ENCODE measurements at places on chromosomes 2 and 18.

GRCh38 chr2:118223992-118224894 lies 136.0 kb downstream of the INSIG2 start:
- DNase-seq = peak; percentile 25

- DNase-seq = no peak
Observed at GRCh38 chr2:212421556-212422334, 116.9 kb downstream of the ERBB4 start.

- DNase-seq = no peak
Observed at GRCh38 chr2:57877811-57878170, 168.8 kb upstream of the VRK2 start.

DNA sequence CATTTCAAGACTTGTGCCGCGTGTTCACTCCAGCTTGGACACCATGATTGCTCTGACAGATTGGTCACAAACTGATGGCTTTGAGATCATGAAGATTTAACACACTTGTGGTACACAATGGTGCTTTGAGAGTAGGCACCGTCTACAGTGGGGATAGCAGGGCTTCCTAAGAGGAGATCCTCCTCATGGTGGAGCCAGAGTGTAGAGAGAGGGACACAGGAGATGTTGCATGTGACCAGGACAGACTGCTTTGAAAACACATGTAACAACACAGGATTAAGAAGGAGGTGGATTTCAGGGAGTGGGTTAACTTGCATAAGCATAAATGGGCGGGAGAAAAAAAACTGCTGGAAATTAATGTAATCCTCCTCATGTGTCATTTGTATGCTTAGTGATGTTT lies 95.7 kb upstream of the LINC00305 start:
- no peak for DNase-seq

DNA sequence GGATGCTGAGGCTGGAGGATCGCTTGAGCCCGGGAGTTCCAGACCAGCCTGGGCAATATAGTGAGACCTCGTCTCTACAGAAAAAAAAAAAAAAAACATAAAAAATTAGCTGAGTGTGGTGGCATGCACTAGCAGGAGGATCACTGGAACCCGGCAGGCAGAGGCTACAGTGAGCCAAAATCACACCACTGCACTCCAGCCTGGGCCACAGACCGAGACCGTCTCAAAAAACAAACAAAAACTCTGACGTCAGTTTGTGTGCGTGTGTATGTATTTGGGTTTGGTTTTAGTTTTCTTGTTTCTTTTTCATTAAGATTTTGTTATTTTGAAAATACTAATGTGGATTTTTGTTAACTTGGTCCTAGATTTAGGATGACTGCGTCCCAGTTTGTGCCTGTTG lies 19.0 kb downstream of the CEP68 start:
- DNase-seq = no peak

DNA sequence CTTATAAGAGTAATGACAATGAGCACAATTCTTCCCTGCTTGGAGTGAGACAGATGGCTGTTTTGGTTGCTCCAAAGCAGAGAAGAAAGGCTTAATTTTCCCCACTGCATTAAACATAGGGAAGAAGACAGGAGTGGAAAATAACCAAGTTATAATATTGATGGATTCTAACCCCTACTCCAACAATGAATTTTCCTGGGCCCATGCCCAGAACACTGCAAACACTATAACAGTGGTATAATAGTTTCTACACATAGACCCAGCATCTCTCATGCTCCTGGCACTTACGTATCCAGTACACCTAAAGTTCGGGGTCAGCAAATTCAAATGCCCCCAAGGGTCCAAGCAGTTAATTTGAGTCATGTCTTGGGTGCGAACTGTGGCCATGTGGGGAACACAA lies 613.4 kb downstream of the PLCL1 start:
- DNase-seq = no peak

- no peak for DNase-seq
Observed at GRCh38 chr2:65479524-65479923, 47.1 kb upstream of the SPRED2 start.

DNA sequence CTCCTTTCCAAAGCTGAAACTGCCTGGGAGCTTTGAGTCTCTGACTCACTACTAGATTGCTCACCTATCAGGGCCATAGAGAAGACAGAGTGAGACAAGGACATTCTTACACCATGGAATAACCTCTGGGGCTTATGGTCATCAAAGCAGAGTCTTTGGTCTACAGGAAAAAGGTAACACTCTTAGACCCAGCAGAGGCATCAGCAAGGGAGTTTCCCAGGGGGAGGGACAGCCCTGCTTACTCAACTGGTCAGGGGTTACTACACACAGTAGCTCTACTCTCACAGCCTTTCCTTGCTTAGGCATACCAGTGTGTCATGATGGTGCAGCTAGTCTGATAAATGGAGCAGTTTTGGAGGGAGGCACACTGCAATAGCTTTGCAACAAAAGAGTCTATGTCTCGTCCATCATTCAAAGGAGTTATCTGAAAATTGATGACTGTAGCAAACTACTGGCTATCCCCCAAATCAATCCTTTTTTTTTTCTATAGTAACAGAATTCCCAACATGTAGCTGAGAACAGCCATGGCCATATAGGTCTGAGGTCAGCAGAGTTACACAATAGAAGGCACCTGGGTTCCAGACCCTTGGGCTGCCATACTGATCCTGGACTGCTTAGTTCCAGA lies 22.4 kb upstream of the CD28 start:
- DNase-seq = no peak

DNA sequence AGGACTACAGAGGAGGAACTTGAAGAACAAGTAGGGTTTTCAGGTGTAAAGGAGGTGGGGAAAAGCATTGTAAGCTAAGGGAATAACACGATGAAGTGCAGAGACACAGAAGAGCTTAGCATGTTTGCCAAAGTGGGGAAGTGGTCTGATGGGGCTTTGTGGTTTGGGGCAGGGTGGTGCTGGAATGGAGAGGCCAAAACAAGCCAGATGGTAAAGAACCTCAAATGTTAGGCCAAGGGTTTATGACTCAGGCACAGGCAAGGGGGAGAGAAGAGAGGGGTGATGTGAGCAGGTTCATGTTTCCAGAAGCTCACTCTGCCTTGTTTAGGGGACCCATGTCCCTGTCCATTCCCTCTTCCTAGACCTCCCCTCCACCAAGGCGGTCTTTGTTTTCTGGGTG lies 104.5 kb upstream of the YWHAQ start:
- DNase-seq = no peak

DNA sequence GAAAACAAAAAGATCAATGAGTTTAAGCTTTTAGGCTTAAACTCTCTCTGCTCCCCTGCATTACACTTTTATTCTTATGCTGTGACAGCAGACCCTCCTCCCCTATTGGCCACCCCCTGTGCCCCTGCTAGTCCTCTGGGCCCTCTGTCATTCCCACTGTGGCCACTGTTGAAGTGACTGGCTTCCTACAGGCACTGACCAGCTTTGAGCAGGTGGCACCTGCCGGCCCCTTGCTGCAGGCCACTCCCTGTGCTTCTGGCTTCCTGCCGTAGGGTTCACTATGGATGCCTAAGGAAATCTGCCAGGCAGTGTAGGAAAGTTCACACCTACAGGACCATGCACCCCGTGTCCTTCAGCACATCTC lies 156.5 kb upstream of the L3MBTL4 start:
- DNase-seq = no peak

DNA sequence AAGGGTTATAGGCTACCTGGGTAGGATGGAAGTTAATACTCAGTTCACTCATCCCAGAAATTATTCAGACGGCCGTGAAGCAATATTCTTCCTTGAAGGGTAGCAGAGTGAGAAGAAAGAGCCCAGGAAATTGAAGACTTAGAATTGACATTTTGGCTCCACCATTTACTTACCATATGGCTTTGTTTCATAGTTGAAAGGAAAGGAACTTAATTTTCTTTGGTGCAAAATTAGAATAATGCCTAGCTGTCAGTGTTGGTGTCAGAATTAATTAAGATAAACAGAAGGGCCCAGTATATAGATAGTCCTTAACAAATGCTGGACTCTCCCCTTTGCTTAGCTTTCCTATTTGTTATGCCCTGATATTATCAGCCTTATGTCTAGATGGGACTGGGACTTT lies 263.2 kb downstream of the KCNJ3 start:
- no peak for DNase-seq

Data from GM18507 (cell line).